Stimulated activated CD8-positive, alpha-beta memory T cell treated with anti-CD3 and anti-CD28 coated beads, Interleukin-4, amount 100 ng/mL, for 1 hour (primary cell): ENCODE measurements at places on chromosomes 4 and X.

DNA sequence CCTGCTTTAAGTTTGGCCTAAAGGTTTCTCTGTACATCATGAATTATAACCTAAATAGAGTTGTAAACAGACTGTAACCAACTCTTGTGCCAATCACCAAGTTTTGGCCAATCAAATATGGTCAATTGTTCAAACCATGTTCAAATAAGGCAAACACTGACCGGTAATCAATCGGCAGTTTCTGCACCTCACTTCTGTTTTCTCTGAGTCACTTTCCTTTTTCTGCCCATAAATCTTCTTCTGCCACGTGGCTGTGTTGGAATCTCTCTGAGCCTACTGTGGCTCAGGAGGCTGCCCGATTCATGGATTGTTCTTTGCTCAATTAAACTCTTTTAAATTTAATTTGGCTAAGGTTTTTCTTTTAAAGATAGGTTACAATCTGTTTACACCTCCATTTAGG is 16.5 kb upstream of the ENPP6 start:
- no peak for DNase-seq

- DNase-seq, result no peak
Measured at GRCh38 chrX:15834827-15835595, 19.6 kb downstream of the AP1S2 start.

GRCh38 chr4:181798536-181798935 is 444.7 kb upstream of the TENM3 start:
- DNase-seq, result no peak

DNA sequence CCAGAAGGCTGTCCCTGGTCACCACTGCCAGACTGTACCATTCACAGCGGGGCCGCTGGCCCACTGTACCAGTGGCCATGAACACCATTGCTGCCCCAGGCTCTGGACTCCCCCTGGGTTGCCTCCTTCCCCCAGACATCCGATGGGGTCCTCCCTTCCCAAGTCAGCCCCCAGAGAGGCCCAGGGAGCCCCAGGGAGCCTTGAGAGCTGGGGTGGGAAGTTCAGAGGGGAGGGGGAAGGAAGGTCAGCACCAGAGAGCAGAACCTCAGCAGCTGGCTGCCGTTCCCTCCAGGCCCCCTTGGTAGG is 441 bp upstream of the ARHGAP4 start:
- no peak for DNase-seq

- DNase-seq, result no peak
Measured at GRCh38 chr4:148435654-148436406, 6.4 kb downstream of the NR3C2 start.

DNA sequence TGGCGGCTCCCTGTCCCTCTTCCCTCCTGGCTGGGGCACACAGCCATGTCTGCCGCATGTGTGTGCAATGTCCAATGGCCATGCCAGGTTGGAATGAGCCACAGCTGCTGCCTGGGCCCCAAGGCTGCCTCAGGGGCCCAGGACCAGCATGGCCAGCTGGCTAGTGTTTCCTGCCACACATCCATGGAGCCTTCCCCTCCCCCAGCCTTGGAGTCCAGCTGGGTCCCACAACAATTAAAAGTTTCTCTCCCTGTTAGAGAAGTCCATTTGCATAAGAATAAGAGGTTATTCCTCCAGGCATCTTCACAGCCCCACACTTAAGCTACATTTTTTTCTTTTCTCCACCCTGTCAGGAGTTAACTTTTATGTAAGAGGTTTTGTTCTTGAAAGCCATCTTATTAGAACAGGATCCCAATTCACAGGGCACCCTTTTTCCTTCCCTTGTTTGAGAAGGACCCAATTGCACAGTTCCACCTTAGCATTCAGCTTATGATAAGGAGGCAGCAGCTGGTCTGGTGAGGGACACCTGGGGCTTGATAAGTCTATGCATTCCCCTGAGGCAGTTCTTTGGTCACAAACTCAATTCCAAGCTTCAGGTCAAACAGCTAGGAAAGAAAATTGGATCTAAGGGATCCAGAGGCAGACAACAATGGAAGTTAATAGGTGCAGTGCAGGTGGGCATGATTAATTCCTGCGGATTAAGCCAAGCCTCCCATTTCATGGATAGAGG is 963.3 kb upstream of the GRIA3 start:
- DNase-seq, result no peak

- DNase-seq, result no peak
Measured at GRCh38 chr4:13371048-13371447, 113.1 kb downstream of the RAB28 start.

GRCh38 chrX:45344594-45344993 is 143.9 kb upstream of the DIPK2B start:
- DNase-seq, result no peak

GRCh38 chr4:158775091-158775651 is 6.3 kb downstream of the FNIP2 start:
- no peak for DNase-seq

DNA sequence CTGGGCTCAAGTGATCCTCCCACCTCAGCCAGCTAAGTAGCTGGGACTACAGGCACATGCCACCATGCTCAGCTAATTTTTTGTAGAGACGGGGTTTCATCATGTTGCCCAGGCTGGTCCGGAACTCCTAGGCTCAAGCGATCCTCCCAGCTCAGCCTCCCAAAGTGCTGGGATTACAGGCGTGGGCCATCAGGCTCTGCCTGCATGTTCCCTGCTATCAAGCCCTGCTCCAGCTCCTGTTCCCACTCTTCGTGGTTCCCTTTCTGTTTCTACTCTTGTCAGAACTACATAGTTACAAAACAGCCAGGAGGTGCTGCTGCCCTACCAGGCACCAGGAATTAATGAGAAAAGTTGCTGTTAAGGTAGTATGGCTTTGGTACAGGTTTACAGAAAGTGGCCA is 8.7 kb downstream of the TIMP1 start:
- DNase-seq, result no peak

- no peak for DNase-seq
Measured at GRCh38 chr4:65865489-65865888, 195.2 kb upstream of the EPHA5 start.

- DNase-seq, result no peak
Measured at GRCh38 chrX:118569676-118570075, 74.1 kb downstream of the DOCK11 start.

- DNase-seq, result no peak
Measured at GRCh38 chr4:142929526-142929925, 83.4 kb upstream of the INPP4B start.

GRCh38 chr4:84738622-84739021 is 155.7 kb downstream of the CDS1 start:
- DNase-seq, result no peak
